GM23248 (cell line): ENCODE measurements at places on chromosomes 13 and 19. TPM values are rescaled to one million over a fixed set of nuclear protein-coding genes. Genes with fewer than 3 reads are reported as not detected.

GRCh38 chr13:48962281-48962680, 13.4 kb upstream of the FNDC3A start:
- no peak overlapping the region for H3K4me3 ChIP-seq
- H3K27me3 ChIP-seq: no peaks in the 10 kb centered on the region
- no peak overlapping the region for H3K27ac ChIP-seq
- no peaks in the 10 kb centered on the region for H3K4me1 ChIP-seq
- no peaks in the 10 kb centered on the region for H3K36me3 ChIP-seq

The ZNF610 gene
- total RNA-seq: 2.8 and 3.5 TPM in 2 replicates

- no peak overlapping the region for H3K4me3 ChIP-seq
- H3K27me3 ChIP-seq: no peaks in the 10 kb centered on the region
- no peaks in the 10 kb centered on the region for H3K4me1 ChIP-seq
- no peak for DNase-seq
- H3K36me3 ChIP-seq: no peaks in the 10 kb centered on the region
Observed at GRCh38 chr19:50214699-50215543, 11.5 kb downstream of the MYH14 start.

The FXYD1 gene
- 0.43 TPM in 1 of 2 replicates, not detected in the other for total RNA-seq

DNA sequence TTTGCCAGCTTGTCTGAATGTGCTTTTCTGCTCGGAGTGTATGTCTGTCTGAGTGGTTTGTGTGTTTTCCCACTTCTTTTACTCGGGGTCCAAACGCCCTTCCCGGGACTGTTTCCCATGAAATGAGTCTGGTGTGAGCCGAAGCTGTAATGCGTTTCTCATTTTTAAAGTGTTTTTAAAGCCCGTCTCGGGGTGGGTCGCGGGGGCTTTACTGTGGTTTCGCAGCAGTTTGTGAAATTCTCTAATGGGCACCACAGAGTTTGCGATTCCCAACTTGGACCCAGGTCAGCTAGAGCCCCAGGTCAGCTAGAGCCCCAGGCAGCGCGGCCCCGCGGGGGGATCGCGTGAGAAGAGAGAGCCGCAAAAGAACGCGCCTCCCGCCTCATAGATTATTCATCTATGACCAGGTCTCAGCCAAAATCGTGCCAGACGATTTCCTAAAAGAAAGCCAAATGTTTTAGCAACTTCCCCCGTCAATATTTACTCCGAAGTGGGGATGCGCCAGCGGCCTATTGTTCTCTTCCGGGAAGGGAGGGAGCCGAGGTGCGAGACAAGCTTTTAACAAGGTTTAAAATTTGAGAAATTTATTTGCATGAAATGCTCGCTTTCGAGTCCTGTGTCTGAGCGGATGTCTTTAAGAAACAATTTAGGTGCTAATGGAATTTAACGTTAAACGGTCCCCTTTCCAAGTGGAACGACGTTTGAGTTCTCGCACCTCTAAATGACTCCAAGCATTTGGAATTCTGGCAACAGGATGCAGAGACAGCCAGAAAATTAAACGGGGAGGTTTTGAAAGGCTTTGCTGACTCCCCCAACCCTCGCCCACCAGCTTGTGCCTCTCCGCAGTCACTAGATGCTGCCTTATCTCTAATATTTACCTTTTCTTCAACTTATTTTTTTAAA, 2.2 kb downstream of the ZIC2 start:
- no peak overlapping the region for H3K4me3 ChIP-seq
- DNase-seq: peak; percentile 57
- no peaks in the 10 kb centered on the region for H3K4me1 ChIP-seq
- H3K27me3 ChIP-seq: peaks cover 79% of the 10 kb centered on the region
- no peak overlapping the region for H3K27ac ChIP-seq
- no peaks in the 10 kb centered on the region for H3K36me3 ChIP-seq

DNA sequence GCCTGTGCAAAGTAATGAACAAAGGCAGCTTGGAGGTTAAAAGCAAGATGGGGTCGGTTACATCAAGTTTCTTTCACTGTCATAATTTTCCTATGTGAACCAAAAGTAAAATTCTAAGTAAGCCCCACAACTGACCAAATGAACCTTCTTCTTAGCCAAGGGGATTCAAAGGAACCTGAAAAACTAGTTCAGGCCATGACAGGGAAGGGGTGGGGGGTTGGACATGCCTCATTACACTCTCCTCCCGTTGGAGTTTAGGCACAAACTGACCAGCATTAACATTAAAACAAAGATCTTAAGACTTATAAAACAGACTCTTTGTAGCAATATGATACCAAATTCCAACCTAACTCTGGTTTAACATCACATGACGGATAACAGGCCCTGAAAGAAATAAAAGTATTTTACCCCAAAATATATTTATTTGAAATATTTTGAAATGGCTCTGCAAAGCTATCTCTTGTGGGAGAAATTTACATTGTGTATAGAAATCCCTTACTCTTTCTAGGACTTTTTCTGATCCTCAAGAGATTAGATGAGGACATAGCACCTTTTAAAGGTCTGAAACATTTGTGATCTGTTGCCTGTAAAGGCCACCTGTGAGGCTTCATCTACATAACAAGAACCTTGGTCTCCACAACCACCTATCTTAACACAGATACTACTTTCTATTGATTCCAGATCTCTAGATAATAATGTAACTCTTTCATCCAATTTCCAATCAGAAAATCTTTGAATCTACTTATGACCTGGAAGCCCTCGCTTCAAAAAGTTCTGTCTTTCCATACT, 1829.0 kb upstream of the MIR17HG start:
- no peak overlapping the region for H3K27ac ChIP-seq
- no peaks in the 10 kb centered on the region for H3K27me3 ChIP-seq
- no peak overlapping the region for H3K4me3 ChIP-seq
- no peak for DNase-seq
- no peaks in the 10 kb centered on the region for H3K36me3 ChIP-seq
- no peaks in the 10 kb centered on the region for H3K4me1 ChIP-seq

The SLC1A6 gene
- total RNA-seq: not detected in 2 replicates

DNA sequence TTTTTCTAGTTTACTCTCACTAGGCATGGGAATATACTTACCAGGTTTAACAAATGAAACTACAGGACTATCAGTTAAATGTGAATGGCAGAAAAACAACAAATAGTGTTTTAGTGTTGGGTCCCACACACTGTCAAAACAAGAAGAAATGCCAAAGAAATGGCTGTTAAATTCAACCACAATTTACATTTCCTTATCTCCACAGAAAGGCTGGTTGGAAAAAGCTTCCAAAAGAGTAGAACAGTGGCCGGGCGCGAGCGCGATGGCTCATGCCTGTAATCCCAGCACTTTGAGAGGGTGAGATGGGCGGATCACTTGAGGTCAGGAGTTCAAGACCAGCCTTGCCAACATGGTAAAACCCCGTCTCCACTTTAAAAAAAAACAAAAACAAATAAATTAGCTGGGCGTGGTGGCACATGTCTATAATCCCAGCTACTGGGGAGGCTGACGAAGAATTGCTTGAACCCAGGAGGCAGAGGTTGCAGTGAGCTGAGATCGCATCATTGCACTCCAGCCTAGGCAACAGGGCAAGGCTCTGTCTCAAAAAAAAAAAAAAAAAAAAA, 66.5 kb downstream of the SERP2 start:
- H3K4me3 ChIP-seq: no peak overlapping the region
- H3K4me1 ChIP-seq: peaks cover 13% of the 10 kb centered on the region; the same call in 1 of the 2 replicates
- no peaks in the 10 kb centered on the region for H3K36me3 ChIP-seq
- H3K27me3 ChIP-seq: no peaks in the 10 kb centered on the region

DNA sequence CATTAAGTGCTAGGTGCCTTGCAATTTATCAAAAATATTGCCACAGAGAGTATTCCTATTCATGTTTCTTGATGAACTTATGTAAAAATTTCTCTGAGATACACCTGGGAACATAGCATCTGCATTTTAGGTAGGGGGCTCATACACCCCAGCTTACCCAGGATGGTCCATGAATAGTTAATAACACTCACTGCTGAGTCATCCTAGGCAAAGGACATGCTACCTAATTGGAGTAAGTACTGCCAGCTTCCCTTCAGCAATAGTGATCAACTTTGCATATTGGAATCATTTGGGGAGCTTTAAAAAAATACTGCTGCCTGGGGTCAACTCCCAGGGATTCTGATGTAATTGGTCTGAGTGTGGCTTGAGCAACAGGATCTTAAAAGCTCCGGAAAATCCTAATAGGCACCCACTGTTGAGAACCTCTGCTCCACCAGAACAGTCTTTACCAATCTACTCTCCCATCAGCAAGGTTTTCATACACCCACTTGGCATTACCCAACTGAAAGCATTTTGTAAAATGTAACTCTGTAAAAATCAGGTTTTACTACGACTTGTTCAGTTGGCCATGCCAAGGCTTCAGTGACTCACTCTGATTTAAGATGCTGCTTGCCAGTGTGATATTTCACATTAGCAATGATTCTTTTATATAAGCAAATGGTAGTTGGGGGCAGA, 67.2 kb upstream of the FNDC3A start:
- no peak overlapping the region for H3K27ac ChIP-seq
- DNase-seq: peak; percentile 78
- no peaks in the 10 kb centered on the region for H3K36me3 ChIP-seq
- H3K4me1 ChIP-seq: peaks cover 10% of the 10 kb centered on the region
- H3K4me3 ChIP-seq: no peak overlapping the region
- H3K27me3 ChIP-seq: no peaks in the 10 kb centered on the region

- H3K27me3 ChIP-seq: no peaks in the 10 kb centered on the region
- H3K4me3 ChIP-seq: no peak overlapping the region
- no peak overlapping the region for H3K27ac ChIP-seq
Observed at GRCh38 chr13:107065036-107065435, 497.1 kb upstream of the ARGLU1 start.

DNA sequence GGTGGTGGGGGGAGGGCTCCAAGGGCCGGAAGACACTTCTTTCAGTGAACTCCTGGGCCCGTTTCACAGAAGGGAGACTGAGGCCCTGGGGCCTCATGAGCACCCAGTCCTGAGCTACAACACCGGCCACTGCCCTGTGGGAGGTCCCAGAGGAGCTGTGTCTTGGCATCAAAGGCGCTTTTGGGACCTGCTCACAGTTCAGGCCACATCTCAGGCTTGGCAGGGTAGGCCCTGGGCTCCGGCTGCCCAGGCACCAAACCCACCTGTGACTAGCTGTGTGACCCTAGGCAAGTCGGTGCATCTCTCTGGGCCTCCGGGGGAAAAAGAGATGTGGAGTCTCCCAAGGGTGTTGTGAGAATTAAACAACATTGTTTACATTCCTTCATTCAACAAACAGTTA, 29.5 kb downstream of the NFILZ start:
- DNase-seq: no peak
- H3K27ac ChIP-seq: no peak overlapping the region
- no peak overlapping the region for H3K4me3 ChIP-seq
- no peaks in the 10 kb centered on the region for H3K27me3 ChIP-seq
- no peaks in the 10 kb centered on the region for H3K4me1 ChIP-seq
- H3K36me3 ChIP-seq: no peaks in the 10 kb centered on the region

The ATP8B3 gene
- 0.32 and 2.5 TPM in 2 replicates for total RNA-seq

- peaks cover 17% of the 10 kb centered on the region; the same call in 1 of the 2 replicates for H3K4me1 ChIP-seq
- H3K36me3 ChIP-seq: 0 out of 2 replicates have a peak, but pooled peaks cover 2% of the 10 kb centered on the region
- DNase-seq: no peak
- H3K27me3 ChIP-seq: no peaks in the 10 kb centered on the region
Observed at GRCh38 chr13:41001695-41002094, 17.4 kb downstream of the ELF1 start.

The SELENOV gene
- not detected in 2 replicates for total RNA-seq

DNA sequence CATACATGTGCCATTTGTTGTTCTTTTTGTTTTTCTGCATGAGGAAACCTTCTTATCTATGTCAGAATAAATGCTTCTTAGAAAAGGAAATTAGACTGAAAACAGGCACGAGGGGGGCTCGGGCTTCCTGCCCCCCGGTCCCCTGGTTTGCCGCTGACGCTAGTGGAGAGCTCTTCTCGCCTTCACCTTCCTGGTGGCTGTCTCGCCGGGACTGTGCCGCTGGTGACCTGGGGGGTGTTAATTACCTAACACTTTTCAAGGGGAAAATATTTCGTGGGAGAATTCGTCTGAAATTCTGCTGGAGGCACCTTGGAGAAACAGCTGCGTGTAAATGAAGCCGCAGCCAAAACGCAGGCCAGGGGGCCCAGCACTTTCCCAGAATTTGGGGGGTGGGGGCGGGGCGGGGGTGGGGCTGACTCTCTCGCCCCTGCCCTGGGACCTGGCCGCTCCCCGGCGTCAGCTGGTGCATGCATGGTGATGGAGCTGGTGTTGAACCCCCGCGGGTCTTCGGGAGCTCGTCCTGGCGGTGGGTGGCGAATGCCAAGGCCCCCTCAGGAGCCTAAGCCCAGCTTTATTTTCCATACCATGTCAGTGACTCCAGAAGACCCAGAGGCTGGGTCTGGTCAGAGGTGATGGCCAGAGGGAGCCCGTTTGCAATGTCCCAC, 58.3 kb upstream of the MCF2L start:
- no peaks in the 10 kb centered on the region for H3K36me3 ChIP-seq
- no peak overlapping the region for H3K4me3 ChIP-seq
- no peak for DNase-seq
- no peak overlapping the region for H3K27ac ChIP-seq
- H3K27me3 ChIP-seq: peaks cover 43% of the 10 kb centered on the region

- H3K4me1 ChIP-seq: no peaks in the 10 kb centered on the region
- no peaks in the 10 kb centered on the region for H3K36me3 ChIP-seq
- H3K27me3 ChIP-seq: no peaks in the 10 kb centered on the region
- DNase-seq: peak; percentile 20
- H3K27ac ChIP-seq: no peak overlapping the region
Observed at GRCh38 chr13:113393226-113393562, 29.3 kb upstream of the GRTP1 start.

The KCTD12 gene
- total RNA-seq: 26.4 and 30.4 TPM in 2 replicates
